Kidney (tissue), 22 donors: ENCODE measurements at places on chromosomes 12 and 14. TPM values are rescaled to one million over a fixed set of nuclear protein-coding genes. Genes with fewer than 3 reads are reported as not detected.
A peak's percentile ranks its signal among the peaks of the same experiment; 100 is the strongest.

Gene A2M
- total RNA-seq: 971 TPM

Gene HVCN1
- total RNA-seq: 7.1 TPM

Gene RDH12
- 0.22 TPM for total RNA-seq

Gene FAIM2
- total RNA-seq: 5.5 TPM

Gene SBNO1
- total RNA-seq: 32.0 TPM

GRCh38 chr12:103308396-103308795 lies 187.4 kb downstream of the C12orf42 start:
- no peak for DNase-seq

DNA sequence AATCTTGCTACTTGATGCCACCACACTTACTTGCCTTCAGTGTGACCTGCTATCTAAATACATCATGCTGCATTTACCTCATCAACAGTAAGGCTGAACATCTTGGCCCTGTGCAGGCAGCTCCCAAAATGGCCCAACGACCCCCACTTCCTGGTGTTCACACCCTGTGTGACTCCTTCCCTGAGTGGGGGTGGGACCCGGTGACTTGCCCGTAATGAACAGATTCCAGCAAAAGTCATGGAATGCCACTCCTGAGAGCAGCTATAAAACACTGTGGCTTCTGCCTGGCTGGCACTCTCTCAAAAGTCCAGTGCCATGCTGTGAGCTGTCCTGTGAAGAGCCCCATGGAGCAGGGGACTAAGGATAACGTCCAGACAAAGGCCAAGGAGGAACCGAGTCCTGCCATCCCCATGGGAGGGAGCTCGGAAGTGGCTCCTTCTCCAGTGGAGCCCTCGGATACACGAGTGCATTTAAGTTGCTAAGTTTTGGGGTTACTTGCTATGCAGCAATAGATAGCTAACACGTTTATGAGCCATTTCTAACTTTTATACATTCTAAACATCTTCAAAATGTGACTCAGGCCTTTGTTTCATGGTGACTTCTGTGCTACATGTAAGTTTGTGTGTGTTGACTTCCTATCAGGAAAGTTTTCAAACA lies 33.0 kb downstream of the P2RX2 start:
- no peak for DNase-seq

- DNase-seq: no peak
Observed at GRCh38 chr12:128617304-128617833, 206.4 kb downstream of the SLC15A4 start.

GRCh38 chr12:131000000-131000486 lies 46.3 kb downstream of the ADGRD1 start:
- DNase-seq: no peak

DNA sequence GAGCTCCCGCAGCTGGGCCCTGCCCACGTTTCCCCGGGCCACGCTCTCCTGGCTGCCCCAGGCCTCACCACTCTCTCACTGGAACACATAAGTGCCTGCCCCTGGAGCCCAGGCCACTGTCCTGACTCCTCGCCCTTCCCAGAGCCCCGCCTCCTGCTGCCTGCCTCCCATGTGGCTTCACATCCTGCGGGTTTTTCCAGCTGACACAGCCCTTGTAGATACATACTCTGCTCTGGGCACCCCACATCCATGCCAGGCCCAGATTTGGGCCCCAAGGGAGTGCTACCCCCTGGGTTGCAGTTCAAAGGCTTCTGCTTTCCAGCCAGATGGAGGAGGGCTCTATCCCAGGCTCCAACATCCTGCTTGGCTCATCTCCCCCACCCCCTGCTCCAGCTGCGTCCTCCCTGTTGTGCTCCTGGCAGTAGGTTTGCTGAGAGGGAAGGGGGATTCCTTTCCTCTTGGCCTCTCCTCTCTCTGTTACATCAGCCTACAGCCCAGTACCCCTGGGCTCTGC lies 60.1 kb downstream of the TSPAN9 start:
- no peak for DNase-seq

- no peak for DNase-seq
Observed at GRCh38 chr12:97638739-97639138, 176.1 kb downstream of the RMST start.

DNA sequence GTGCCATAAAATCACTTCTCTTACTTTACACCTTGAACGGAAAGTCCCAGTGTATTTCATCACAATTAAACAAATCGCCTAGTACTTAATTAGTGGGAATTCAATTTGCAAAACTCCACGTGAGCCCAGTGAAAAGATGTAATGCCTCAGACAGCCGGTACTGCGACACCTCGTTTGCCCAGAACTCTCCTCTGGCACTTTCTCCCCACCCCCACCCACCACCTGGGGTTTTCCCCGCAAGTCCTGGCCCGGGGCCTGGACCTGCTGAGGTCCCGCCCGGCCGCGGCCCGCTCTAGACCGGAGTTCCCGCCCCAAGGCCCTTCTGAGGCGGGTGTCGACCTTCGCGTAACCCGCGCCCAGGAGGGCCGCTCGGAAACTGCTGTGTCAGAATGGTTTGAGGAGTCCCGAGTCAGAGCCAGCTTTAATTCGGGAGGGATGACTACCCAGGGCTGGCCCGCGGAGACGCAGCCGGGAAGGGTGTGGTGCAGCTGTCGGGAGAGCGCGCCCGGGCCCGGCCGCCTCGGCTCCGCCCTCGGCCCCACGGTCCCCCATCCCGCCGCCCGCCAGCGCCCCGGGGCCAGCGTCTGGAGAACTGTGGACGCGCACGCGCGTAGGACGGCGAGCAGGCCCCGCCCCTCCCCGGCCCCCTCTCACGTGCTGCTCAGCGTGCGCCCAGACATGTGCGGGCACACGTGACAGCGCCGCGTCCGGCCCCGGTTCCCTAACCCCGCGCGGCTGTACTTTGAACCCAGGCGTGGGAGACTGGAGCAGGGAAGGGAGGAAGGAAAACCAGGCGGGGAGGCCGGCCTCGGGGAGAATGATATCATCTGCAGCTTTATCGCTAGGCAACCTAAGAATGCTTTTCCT lies 10.8 kb downstream of the BHLHE41 start:
- peak; percentile 95 for DNase-seq

DNA sequence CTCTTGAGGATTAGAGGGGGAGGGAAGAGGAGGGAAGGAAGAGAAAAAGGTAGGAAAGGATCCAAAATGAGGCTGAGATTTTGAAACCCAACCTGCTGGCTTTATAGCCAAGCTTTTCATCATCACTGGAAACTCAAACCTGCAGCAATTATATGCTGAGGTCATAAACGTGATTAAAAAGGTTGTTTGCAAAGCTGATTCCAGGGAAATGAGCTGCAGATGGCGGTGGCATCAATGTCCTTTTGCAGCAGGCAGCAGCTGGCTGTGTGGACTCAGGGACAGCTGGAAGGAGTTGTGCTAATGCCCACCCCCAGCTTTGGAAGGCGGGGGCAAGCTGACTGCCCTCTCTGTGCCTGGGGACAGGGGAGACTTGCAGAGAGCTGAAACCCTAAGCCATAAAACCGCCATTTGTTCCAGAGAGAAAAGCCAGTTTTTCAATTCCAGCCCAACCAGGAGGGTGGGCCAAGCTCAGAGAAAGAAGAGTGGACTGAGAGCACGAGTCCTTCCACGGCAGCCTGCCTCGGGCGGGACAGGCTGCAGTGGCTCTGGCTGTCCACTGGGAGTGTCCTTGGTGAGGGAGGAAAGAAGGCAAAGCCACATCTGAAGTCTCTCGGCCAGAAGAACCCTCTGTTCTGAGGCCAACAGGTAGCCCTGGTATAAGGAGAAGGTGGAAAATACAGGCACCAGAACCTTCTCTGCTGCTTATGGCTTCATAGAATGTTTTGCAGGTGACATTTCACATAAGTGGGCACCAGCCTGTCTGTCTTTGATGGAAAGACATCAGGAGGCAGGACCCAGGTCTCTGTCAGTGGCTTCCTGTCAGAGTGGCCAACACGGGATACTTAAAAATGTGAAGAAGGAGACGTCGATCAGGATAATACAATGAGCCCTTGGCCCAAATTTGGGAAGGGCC lies 90.7 kb downstream of the SINHCAF start:
- DNase-seq: peak; percentile 84
